ENCODE measurements at places on chromosomes 2 and 18.

GRCh38 chr2:14903709-14904374, 271.3 kb downstream of the LRATD1 start:
- no peak for DNase-seq

DNA sequence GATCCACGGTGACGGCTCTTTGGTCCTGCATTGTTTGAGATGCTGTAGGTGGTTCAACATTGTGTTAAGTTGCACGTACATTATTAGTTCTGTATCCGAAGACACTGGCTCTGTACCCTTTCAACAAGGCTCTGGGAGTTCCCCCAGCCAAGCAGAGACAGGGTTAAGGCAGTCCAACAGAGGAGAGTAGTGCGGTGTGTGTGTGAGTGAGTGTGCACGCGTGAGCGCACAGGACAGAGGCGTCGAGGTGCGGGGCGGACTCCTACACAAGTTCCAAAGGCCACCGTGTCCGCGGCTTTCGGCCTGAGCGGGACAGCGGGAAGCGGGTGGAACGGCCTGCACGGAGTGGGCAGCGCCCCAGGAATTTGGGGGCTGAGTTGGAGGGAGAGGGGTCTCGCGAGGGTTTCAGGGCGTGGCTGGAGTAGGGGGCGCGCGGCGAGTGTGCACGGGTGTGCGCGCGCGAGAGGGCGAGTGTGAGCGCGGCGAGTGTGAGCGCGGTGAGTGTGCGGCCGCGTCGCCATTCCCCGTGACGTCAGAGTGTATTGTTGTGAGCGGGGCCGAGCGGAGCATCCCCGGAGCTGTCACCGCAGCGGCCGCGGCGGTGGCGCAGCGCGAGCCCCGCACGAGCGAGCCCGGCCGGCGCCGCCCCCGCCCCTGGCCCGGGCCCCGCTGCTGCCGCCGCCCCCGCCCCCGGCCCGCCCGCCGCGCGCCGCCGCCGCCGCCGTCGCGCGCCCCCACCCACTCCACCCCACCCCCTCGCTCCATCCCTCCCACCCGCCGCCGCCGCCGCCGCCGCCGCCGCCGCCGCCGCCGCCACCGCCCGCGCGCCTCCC, at the start of gene ASXL3:
TSS of gene ASXL3 (plus strand) at position 535 of the 833 bp plus-strand sequence. CDS start 413 bp downstream, outside the sequence.
- no peak for DNase-seq

DNA sequence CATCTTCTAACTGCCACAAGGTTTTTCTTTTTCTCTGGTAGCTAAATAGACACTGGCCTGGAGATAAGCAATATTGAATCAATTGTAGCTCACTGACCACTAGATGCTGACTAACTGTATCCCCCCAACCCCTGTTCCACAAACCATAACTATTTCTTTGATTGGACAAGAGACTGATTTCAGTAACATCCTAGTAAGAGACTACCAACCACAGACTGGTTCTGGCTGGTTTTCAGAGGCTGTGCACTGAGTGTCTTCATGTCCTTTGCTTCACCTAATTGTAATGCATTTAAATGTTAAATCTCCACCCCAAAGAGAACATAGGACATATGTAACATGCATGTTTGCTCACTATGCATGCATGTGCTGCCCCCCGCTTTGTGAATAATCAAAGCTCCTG, 3.2 kb upstream of the AAK1 start:
- DNase-seq = no peak

DNA sequence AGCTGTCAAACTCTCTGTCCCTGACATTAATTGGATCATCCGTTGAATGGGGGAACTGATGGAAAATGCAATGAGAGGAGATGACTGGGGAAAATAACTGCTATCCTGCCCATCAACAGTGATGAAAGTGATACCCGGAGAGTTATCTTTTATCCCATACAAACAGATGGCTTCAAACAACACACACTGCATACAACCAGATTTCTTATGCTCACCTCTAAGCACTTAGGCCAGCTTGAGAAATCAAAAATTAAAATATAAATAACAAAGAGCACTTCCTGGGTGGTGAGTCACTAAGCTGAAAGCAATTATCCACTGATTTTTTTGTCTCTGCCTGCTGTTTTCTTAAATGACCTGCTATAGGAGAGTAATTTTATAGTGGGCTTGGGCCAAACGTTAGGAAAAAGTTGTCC, 237.6 kb upstream of the RGPD4 start:
- no peak for DNase-seq

GRCh38 chr2:128444816-128445522, 126.3 kb upstream of the HS6ST1 start:
- no peak for DNase-seq

- peak; percentile 32 for DNase-seq
These were observed at the start of gene PER2 for GRCh38 chr2:238287737-238288649. PER2 (minus strand) TSS chr2:238288610; CDS start chr2:238277936, 10,674 bp downstream.

GRCh38 chr2:20425371-20425881, 21.4 kb upstream of the RHOB start:
- DNase-seq = no peak

- DNase-seq = no peak
These were observed 263.8 kb downstream of the RBM43 start for GRCh38 chr2:150997702-150998440.

DNA sequence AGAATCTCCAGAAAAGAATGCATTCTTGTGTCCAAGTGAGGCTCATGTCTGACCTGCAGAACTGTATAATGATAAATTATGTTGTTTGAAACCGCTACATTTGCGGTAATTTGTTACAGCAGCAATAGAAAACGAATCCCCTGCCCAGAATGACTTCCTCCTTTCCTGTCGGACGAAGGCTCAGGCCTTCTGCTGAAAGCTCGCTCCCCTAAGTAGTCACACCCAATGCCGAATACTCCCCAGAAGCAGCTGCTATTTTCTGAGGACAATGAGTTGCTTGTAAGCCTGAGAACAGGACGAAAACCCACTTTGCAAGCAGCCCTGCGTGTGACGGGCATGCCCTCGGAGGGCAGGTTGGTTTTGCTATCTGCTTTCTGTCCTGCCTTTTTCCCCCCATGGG, 27.7 kb upstream of the PTPN4 start:
- no peak for DNase-seq

DNA sequence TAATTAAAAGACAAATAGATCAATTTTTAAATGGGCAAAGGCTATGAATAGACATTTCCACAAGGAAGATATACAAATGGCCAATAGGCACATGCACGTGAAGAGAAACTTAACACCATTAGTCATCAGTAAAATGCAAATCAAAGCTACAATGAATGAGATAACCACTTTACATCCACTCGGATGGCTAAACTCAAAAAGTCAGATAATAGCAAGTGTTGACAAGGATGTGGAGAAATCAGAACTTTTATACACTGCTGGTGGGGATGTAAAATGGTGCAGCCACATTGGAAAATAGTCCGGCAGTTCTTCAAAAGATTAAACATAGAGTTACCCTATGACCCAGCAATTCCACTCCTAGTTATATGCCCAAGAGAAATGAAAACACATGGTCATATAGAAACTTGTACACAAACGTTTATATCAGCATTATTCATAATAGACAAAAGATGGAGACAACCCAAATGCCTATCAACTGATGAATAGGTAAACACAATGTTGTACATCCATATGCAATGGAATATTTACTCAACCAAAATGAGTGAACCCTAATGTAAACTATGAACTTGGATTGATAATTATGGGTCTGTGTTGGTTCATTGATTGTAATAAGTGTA, 51.1 kb downstream of the SMAD7 start:
- DNase-seq = no peak

DNA sequence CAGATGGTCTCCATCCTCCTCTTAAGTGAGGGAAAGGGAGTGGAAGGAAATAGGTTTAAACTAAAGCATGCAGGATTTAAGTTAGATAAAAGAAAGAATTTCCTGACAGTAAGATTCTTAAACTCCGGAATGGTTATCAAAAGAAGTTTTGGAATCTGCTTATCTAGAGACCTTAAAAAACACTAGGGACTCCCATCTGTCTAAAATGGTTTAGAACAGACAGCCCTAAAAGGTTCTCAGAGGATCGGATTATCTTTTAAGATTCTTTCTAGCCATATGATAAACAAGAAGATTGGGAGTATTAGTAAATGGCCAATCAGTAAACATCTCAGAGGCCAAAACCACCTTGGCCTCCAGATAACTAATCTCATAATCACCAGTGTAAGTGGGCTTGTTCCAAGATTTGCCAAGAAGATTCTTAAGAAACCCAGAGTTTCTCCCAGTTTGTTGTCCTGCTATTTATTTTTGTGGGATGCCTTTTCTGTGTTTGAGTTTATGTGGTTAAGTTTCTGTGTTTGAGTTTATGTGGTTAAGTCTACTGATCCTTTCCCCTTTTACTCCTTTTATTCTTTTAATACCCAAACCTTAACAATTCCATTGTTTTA, 314.9 kb upstream of the NRP2 start:
- DNase-seq = no peak

DNA sequence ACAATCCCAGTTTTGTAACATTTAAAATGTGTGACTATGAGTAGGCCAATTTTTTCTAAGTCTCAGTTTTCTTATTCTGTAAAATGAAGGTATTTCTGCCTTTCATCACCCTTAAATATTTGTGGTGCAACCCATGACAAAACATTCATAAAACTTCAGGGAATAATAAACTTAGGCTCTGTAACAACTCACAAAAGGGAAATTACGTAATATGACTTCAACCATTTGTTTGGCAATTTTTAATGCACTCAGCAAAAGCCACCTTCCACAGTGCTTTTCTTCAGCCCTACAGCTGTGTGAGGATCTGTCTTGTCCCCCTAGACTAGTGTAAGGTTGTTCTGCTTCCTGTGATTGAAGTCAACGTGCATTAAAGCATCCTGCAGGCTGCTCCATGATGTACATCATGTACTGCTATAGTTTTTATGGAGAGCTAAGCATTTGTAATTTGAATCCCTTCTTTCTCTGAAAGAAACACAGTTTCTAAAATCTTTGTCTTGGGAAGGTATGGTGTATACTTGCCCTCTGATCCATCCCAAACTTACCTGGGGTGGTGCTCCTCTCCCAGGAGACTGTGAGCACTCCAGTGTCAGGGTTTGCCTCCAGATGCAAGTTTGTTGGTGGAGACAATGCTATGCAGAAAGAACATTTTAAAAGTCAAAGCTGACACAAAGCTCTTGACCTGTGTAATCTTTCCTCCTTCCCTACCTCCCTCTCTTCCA, 39.1 kb downstream of the FN1 start:
- no peak for DNase-seq

DNA sequence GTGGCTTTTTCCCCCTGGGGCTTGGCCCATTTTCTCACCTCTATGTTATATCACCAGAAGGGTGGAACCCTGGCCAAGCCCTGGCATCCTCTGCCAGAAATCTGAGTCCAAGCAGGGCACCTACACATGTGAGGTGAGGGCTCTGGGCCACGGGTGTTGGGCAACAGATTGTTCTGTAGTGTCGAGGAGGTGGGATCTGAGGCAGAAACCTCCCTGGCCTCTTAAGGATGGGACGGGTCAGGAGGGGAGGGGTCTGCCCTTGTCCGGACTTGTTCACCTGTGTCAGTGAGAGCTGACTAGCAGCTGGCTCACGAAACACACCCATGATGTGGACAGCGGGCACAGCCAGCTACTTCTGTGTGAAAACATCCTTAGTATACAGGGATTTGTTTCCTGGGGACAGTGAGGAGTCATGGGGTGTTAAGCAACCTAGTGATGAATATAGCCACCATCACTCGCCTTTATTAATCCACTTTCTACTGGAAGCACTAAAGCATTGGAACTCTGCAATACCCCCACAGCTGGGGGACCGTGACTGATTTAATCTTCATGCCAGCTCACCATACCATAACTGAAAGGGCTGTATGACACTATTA, 35.6 kb downstream of the EPAS1 start:
- no peak for DNase-seq

DNA sequence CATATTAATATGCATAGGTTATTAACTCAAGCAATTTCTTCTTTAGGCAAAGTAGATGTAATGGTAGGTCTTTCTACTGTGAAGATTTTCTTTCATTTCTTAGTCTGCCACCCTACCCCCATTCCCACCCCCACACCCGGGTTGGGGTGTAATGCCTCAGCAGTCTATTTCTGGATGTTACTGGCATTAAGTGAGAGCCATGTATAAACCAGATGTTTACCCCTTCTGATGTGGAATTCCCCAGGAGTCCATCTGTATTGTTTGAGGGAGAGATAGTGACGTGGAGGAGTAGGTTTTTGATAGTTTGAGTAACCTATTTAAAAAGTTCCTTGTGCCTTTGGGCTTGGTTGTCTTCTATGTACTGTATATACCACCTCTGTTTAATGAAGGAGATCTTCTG, 11.8 kb downstream of the TDRD15 start:
- DNase-seq = no peak

- DNase-seq = no peak
These were observed 63.7 kb downstream of the UXS1 start for GRCh38 chr2:106130251-106130998.

DNA sequence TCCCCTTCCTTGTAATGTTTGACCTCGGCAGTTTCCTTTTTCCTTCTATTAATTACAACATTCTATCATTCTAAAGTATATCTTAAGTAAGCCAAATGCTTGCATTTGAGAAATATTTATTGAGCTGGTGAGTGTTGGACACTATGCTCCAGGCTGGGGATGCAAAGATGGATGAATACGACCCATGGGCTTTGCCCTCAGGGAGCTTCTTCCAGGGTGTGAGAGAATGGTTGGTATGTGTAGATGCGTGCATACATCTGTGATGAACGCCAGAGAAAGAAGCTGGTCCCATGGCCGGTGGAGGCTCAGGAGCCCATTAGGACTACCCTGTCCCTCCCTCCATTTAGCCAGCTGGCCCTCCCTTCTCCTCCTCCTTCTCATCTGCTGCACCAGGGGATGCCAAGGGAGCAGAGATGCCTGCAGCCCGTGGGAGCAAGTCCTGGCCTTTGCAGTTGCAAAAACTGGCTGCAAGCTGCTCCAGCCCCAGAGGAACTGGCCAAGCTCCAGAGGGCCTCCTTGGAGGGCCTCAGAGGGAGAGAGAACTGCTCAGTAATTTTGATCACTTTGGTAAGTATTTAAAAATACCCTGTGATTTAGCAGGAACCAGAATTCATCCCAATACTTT, 65.7 kb upstream of the FOSL2 start:
- DNase-seq = no peak

- DNase-seq = no peak
These were observed 1120.8 kb upstream of the TMEFF2 start for GRCh38 chr2:193315428-193316091.
